Left renal pelvis (tissue), 4 donors: ENCODE measurements at places on chromosomes 6 and 20. TPM values are rescaled to one million over a fixed set of nuclear protein-coding genes. Genes with fewer than 3 reads are reported as not detected.

Gene BAK1
- 22.2 TPM for polyA plus RNA-seq

Gene DDX27
- 50.2 TPM for polyA plus RNA-seq

GRCh38 chr6:111943726-111944125, 70.5 kb upstream of the FYN start:
- no peak for DNase-seq

Gene PXDC1
- 29.0 TPM for polyA plus RNA-seq

GRCh38 chr6:125924169-125924568, 32.4 kb upstream of the HINT3 start:
- no peak for DNase-seq
